ENCODE measurements at places on chromosomes 6 and 20.

- DNase-seq, result no peak
These were observed 48.7 kb downstream of the PDYN start for GRCh38 chr20:1945134-1945618.

- DNase-seq, result peak; percentile 64
These were observed 91.5 kb upstream of the BEND6 start for GRCh38 chr6:56863366-56863765.

DNA sequence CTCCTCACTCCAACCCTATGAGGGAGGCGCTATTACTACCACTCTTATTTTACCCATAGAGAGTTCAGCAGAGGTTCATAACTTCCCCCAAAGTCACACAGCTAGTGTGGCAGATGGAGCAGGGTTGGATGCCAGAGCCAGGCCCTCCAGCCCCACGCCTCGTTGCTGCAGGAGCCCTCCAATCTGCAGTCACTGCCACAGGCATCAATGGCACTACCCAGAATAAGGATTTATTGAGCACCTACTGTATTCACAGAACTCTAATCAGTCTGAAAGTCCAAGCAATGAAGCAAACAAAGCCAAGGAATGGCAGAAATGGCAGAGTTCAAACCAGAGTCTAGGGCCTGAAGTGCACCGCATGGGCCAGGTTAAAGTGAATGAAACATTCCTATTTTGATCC, 144.9 kb downstream of the LPA start:
- DNase-seq, result no peak

DNA sequence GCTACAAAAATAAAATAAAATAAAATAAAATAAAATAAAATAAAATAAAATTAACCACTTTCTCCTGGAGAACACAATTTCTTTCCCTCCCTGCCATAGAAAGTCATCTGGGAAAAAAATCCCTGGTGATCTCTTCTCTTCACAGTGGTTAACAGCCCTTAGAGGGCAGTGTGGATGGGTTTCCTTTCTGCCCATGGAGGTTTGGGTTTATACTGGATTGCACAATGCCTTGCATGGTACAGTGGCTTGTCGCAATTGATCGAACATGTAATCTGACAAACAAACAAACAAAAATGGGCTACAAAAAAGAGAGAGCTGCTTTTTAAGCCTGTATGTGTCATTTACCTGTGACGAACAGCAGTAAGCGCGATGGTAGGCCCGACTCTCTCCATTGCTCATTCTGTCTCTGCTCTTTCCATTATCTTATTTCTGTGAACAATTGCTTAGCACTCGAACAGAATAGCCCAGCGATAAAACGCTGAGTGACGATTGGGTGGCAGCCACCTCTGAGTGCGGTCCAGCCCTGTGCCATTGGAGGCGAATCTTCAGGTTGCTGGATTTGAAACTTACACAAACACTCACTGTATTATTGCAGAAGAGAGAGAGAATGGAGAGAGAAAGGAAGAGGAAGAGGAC, 166.1 kb downstream of the CD83 start:
- no peak for DNase-seq

GRCh38 chr6:13098793-13099570, 229.4 kb downstream of the TBC1D7 start:
- no peak for DNase-seq

- DNase-seq, result no peak
These were observed 1.4 kb upstream of the HIVEP1 start for GRCh38 chr6:12010635-12011275.

DNA sequence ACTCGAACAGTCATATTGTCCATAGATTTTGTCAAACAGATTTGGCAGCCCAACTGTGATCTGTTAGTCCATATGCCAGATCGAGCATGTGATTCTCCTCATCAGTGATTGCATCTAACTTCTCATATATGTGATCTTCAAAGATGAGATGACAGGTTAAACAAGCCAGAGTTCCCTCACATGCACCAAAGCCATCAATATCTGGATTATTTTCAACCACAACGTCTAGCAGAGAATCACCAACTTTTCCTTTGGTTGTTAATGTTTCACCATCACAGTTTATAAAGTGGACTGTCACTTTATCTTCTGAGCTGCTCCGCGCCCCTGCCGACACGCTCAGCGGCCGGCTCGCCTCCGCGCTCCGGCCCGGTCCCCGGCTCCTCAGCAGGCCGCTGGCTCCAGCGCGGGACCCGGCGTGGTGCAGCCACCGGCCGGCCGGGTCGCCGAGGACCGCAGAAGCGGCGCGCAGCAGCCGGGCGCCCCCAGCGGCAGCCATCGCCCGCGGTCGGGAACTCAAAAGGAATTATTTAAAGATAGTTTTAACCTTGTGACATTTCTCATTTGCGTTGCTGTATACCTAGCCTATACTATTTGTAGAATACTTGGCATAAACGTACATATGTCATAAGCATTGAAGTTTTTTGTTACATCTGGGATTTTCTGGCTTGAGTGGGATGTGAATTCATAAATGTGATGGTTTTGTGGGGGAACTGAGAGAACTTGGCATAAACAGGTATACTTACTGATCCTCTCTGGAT, 40.1 kb upstream of the DYNLRB1 start:
- no peak for DNase-seq

DNA sequence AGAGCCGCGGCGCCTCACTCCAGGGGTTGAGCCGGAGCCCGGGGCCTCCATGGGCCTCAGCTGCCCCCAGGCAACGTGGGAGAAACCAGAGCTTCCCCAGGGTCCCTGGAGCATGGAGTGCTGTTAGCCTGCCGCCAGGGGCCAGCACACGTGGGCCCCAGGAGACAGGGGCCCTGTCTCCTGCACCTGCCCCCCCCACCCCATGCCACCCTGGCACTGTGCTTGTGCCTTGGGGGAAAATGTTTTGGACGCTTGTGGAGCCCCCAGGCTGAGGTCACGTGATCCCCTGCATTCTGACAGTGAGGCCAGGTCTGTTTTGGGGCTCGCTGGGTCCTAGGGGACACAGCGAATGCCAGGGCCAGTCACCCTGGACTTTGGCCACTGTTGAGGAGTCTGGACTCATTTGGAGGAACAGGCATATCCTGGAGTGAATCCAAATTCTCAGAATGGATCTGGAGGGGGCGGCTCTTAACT, 30.2 kb upstream of the MPC1 start:
- no peak for DNase-seq

DNA sequence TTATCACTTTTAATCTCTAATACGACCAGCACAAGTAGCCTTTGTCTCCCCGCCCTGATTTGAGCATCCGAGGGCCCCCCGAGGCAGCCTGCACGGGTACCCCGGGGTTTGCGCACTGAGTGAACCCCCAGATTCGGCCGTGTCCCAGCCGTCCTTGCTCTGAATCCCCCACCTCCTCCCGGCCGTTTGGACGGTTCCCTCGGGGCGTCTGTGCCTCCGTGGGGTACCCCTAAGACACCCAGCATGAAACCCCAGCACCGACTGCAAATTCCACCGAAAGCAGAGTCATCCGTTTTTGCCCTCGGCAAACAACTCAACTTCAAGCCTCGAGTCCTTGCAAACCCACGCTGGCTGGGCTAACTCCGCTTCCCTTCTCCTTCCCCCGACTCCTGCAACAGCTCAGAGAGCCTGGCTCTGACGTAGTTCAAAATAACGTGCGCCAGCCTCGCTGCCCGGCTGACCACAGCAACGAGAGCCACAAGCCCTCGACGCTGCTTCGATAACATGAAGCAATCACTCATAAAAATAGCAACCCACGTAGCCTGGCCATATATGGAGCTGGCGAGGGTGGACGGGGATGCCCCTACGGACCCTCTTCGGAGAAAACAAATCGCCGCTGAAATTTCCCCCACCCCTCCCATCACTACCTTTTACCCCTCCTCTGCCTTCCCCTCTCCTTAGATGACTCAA, 764 bp upstream of the SNAP25 start:
- DNase-seq, result no peak

DNA sequence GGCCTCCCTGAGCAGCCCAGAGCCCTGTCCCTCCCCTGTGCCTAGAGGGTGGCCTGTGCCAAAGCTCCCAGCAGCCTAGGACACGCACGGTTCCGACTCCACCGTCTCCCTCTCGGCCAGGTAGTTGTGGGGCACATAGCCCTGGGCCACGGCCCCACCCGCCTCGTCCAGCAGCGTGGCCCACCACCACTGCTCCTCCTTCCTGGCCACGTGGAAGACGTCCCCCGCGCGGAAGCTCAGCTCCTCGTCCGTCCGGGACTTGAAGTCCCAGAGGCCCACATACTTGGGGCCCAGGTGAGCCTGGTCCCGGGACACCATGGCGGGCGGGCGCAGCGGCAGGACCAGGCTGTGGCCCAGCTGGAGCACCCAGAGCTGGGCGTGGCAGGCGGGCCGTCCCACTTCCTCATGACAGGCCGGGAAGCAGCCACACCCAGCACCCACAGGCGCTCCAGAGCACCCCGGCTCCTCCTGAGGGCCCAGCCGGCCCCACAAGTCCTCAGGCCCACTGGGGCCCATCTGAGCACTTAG, at the start of gene PTK6:
PTK6 (minus strand) TSS at position 380 of the 528 bp plus-strand sequence; CDS start at position 318, 62 bp downstream.
- no peak for DNase-seq

GRCh38 chr6:101650402-101651100, 257.0 kb downstream of the GRIK2 start:
- DNase-seq, result no peak

DNA sequence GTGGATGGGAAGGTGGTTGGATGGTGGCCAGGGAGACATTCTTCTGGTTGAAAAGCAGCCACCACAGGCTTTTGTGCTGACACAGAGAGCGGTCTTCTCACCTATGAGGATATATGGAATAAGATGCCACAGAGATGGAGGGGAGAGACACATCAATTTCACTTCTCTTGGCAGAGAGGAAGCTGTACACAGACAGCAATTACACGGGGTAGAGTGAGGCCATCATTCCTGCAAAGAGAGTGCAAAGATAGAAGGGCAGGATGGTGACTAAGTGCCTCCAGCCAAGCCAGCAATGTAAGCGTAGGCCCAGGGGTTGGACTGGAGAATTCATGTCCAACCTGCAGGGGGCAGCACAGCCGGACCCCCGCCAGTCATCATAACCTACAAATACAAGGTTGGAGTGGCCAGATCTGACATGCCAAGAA, 56.4 kb downstream of the NRN1 start:
- no peak for DNase-seq

- DNase-seq, result no peak
These were observed 367.6 kb downstream of the TENT5A start for GRCh38 chr6:81384921-81385320.

- DNase-seq, result no peak
These were observed 98.7 kb downstream of the RNF144B start for GRCh38 chr6:18485660-18486435.

DNA sequence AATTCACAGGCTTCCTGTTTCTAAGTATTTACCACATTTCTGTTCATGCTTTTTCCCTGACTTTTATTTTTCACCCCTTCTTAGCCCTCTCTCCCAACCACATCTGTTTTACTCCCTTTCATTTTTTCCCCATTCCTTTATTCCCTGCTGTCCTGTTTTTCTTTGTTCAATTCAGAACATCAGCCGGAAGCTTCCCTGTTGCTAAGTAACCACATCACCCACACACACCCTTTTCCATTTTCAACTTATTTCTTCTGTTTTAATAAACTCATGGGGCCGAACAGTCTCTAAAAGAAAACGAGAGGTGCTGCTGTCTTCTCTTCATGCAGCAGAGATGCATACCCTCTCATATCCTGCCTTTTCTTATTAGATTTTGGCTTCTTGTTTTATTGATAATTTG, 53.5 kb upstream of the CEP85L start:
- DNase-seq, result no peak

GRCh38 chr6:39225543-39225942, 3.7 kb downstream of the KCNK5 start:
- no peak for DNase-seq

GRCh38 chr6:124769811-124770544, 192.3 kb upstream of the RNF217 start:
- DNase-seq, result no peak

- no peak for DNase-seq
These were observed 171.9 kb downstream of the GMDS start for GRCh38 chr6:2073476-2073875.

GRCh38 chr20:7742479-7742878, 197.8 kb downstream of the HAO1 start:
- peak; percentile 68 for DNase-seq

GRCh38 chr6:63636518-63637021, 968 bp downstream of the PHF3 start:
- DNase-seq, result peak; percentile 5

DNA sequence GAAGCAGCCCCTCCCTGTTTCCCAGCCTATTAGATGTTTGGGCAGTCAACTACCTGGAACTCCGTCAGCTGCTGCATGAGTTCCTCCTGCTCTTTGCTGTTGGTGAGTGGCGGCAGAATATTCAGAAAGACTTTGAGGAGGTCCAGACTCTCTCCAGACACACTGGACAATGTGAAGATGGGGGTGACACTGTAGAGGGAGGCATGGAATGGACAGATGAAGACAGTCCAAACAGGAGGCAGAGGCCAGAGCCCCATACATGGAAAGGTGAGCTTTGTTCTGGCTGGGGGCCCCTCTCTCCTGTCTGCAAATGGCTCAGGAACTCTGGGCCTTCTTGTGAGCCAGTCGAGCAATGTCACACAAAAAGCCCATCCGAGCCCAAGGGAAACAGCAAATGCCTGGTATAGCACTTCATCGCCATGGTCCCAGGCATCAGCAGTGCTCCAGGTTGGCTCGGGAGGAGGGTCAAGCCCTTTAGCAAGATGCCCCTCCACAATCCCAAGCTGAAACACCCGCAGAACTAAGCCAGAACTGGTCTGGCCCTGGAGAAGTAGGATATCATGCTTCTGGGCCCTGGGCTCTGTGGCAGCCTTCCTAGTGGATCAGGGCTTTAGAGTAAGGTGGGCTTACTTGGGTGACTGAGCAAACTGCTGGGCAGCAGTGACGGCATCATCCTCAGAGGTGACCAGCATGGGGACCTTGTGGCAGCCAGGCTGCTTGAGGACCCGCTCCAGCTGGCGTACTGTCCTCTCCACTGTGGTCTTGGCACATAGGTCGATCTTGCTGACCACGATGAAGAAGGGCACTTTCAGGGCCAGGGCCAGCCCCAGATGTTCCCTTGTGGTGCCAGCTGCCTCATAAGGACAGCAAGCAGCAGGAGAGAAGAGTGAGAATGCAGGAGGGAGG, 4.9 kb downstream of the GTPBP2 start:
- DNase-seq, result no peak

DNA sequence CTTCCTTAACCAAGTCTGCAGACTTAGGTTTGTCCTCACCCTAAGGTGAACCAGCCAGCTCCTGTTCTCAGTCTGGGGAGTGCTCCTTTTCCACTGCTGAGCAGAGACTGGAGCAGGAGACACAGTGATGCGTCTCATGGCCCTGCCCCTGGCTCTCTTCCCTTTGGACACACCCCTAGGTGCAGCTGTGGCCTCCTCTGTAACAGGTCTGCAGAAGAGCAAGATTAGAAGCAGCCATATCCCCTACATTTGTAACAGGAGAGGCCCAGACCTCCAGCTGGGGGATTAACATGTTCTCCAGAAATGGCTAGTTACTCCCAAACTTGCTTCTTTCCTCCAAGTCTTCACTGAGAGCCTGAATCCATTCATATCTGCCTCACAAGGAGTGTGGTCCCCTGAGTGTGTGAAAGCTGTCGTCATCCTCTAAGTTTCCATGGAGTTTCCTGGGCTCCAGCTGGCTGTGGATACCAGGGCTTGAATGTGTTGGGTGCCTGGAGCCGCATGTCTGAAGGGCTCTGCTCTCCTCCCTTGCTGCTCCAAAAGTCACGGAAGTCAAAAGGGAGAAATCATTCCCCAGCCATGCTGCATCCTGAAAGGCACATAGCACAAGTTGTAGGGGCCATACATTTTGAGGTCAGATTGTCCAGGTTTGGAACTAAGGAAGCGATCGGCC, 57.7 kb downstream of the PPP1R14C start:
- DNase-seq, result no peak

GRCh38 chr6:1381481-1382330, 7.7 kb upstream of the FOXF2 start:
- DNase-seq, result no peak

All from pulmonary artery endothelial cell (primary cell).